Putamen (tissue), 1 donor: ENCODE measurements at places on chromosomes 3 and 15.

DNA sequence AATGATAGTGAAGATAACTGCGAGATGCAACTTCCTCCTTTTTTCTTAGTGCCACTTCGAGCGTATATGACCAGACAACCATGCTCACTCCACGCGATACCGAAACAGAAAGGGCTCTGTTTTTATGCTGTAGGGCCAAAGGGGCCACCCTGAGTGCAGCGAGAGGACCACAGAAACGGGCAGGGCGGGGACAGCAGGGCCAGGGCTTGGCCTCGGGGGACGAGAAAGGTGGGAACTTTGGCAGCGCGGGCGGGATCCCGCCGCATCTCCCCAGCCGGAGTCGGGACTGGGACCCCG lies 483 bp downstream of the VPS13C start:
- peak; percentile 33 for DNase-seq

DNA sequence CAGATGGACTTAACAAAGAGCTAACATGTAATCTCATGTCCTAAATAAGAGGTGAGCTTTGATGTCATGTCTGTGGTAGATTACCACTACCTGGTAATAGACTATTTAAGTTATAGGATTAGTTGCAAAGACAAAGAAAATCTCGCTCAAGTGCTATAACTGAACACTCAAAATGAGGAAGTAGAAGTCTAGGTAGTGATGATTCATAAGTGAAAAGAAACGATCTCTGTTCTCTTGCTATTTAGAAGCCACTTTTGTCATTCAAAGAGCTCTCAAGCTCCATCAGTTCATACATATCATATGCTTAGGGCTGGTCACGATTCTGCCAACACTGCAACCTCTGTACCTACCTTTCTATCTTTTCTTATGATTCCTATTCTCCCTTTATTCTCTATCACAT lies 110.9 kb downstream of the EDEM1 start:
- DNase-seq = no peak

DNA sequence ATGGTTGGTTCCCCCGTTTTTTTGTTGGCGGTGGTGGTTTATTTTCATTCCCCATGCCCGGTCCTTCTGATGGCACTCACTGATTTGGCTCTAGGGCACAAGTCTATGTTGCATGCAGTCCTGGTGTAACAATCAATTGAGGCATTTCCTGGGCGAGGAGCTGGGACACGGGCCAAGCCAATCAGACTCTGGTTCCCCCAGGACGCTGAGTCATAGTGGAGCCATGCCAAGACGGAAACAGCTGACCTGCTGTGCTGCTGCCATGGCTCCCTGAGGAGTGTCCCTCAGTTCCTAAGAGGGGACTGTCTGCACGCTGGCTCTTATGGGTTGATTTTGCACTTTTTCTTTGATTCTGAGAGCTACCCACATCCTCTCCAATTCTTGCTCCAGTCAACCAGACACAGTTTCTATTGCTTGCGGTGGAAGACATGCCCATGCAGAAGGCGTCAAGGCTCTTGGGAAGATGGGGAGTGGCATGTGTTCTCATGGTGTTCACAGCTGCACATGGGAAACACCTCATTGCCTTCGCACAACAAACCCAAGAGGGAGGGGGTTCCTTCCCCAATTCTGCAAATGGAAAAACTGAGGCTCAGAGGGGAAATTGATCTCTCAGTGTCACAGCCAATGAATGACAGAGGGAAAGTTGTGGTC lies 28.3 kb upstream of the ALDH1L1 start:
- DNase-seq = peak; percentile 30

GRCh38 chr3:47250309-47251060 lies 32.1 kb downstream of the KIF9 start:
- DNase-seq = peak; percentile 13

- DNase-seq = no peak
These were observed 23.6 kb downstream of the MRPS11 start for GRCh38 chr15:88491158-88491557.

GRCh38 chr3:41653571-41654239 lies 308.2 kb downstream of the ULK4 start:
- no peak for DNase-seq

GRCh38 chr3:40302784-40303183 lies 6.7 kb upstream of the EIF1B start:
- no peak for DNase-seq

DNA sequence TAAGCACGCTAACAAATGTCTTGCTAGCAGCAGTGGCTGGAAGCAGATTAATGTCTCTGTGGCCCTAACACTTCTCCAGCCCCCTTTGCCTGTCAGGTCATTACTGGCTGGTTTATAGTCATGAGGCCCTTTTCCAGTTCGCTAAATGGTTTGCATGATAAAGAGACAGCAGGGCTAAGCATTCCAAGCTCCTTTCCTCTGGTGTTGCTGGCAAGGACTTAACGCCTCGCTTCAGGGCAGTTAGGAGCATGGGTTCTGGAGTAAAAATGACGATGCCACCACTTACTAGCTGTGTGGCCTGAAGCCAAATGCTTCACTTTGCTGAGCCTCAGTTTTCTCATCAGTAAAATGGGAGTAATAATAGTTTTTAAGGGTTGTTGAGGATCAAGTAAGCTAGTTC lies 185.9 kb downstream of the MEGF11 start:
- DNase-seq = no peak

DNA sequence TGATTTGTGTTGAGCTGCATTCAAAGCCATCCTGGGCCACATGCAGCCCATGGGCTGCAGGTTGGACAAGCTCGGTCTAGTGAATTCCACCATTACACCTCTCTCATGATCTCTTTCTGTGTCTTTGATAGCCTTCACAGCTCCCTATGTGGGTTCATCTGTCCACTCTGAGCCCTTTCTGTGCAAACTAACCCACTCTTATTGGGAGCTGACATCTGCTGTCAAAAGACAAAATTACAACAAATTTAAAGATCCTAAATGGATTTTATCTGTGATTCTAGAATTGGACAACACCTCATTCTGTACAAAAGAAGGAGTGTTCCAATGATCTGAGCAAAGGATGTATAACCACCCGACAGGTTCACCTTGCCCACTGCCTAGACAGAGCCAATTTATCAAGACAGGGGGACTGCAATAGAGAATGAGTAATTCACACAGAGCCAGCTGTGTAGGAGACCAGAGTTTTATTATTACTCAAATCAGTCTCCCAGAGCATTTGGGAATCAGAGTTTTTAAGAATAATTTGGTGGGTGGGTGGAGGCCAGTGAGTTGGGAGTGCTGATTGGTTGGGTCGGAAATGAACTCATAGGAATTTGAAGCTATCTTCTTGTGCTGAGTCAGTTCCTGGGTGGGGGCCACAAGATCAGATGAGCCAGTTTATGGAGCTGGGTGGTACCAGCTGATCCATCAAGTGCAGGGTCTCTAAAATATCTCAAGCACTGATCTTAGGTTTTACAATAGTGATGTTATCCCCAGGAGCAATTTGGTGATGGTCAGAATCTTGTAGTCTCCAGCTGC lies 2.6 kb upstream of the XYLB start:
- DNase-seq = no peak

GRCh38 chr15:75663931-75664421 lies 16.3 kb downstream of the SNX33 start:
- DNase-seq = no peak

DNA sequence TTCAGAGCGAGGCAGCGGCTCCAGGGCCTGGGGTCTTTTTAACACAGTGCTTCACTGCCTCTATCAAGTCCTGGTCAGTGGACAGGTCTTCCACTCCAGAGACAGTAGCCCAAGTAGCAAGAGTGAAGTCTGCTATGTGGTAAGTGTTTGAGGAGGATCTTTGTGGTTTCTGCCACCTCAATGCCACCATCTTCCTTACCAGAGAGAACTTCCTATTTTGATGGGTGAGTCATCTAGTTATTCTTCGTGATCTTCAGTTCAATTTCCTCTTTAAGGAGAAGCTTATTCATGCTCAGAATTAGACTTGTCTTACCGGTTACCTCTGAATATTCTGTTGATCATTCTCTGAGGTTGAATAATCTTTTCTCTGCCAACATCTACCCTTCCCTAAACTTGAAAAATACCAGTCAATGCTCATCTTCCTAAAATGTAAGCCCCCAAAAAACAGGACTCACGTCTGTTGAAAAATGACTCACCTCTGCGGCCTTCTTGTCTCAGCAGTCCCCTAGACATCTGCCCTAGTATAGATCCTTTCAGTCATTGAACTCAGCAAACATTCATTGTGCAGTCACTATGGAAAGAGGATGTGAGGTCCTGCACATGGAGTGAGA lies 32.2 kb upstream of the BCL6 start:
- DNase-seq = peak; percentile 7

DNA sequence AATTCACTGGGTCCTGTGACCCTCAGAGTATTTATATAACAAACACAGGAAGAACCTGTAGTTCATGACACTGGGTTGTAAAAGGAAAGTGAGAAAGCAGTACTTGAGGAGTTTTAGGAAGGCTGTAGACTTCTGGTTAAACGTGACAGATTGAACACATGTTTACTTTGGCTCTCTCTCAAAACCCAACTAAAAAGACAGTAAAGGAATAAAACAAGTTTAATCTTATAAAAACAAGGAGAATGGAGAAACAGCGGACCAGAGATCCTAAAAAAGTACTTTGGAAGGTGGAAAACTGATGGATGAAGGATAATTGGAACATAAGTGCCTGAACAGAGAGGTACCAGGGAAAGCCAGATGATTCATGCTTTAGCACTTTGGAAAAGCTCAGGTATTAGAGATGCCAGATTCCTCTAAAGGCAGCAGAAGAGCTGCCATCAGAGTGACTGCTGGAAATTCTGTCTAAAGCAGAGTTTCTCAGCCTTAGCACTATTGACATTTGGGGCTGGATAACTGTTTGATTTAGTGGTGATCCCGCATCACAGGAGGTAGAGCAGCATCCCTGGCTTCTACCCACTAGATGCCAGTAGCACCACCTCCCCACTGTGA lies 182.9 kb upstream of the RORA start:
- DNase-seq = no peak

DNA sequence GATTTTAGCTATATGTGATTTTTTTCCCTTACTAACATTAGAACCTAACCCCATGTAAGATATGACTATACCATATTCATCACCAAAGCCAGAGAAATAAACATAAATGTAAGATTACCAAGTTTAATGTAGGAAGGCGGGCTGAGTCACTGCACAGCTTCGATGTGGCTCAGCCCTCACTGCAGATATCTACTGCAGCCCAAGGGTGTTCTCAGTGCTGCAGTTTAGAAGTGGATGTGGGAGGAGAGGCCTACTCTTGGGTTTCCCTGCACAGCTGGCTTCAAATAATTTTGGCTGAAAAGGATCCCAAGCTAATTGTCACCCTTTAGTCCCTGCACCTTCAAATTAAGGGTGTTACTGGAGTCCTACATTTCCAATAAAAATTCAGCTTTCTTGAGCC lies 9.3 kb downstream of the ARPP19 start:
- peak; percentile 35 for DNase-seq

DNA sequence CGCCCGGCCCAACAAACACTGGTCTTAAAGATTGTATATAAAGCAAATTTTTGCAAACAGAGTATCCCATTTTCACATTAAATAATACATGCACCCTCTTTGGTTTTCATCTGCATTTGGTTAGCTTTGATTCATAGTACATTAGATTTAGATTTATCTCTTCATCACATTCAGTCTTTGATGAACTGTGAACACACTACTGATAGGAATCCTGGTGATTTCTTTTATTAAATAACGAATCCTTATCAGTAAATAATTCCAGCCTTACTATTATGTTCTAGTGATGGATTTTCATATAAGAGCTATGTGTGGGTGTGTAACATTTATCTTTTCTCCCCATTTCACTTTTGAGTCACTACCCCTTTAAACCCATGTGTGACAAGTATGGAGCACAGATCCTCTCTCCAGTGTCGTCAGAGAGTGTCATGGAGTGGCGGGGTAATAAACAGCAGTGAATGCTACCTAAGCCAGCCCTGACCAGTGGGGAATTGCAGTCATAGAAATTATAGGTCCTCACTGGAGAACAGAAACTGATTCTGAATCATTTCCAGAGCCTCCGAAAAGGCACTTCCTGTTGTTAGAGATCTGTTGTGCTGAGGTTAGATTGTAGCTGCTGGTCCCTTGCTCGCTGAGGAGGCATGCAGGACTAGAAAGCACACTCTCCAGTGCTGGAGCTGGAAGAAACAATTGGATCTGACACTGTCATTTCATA lies 22.0 kb downstream of the SLC7A14 start:
- no peak for DNase-seq

DNA sequence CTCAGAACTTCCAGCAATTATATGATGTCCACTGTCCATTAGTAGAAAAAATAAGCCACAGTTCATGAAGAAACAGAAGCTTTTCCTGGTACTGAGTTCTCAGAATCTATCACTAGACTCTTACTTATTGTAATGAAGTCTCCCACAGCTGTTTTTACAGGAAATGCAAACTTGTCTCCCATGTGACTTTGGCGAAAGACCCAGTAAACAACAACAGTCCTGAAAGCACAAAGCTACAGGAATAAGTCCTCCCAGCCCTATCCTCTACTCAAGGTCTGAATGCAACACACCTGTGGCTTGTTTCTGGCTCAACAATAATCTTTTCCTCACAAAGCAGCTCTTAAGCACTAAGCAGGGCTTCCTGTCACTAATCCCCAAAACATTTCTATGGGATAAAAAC lies 55.9 kb downstream of the EOMES start:
- no peak for DNase-seq

DNA sequence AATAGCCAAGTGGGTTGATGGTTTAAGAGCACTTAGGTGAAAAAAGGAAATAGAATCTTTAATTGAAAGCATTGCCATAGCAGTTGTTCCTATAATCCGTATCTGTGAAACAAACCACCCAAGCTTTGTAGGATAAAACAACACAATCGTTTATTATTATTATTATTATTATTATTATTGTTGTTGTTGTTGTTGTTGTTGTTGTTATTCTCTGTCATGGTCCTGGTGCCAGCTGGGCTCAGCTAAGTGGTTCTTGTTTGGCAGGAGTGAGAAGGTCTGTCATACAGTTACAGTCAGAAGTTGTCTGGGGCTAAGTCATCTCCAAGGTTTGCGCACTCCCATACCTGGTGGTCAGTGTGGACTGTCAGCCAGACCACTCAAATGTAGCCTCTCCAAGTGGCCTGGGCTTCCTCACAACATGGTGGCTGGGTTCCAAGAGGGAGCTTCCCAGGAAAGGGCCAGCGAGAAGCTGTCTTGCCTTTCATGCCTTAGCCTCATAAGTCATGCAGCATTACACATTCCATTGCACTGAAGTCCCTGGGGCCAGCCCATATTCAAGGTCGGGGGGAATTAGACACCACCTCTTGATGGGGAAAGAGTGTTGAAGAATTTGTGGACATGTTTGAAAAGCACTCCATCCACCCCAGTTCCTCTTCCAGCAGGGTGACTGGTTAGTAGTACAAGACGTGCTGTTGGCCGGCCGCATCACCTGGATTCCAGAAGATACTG lies 54.3 kb upstream of the FGD5 start:
- no peak for DNase-seq

- DNase-seq = no peak
These were observed 65.5 kb upstream of the NPHP3 start for GRCh38 chr3:132787616-132788300.
